ENCODE measurements at places on chromosomes 2 and 18.

- DNase-seq: no peak
These were observed 2.7 kb upstream of the GKN1 start for GRCh38 chr2:68971591-68972231.

DNA sequence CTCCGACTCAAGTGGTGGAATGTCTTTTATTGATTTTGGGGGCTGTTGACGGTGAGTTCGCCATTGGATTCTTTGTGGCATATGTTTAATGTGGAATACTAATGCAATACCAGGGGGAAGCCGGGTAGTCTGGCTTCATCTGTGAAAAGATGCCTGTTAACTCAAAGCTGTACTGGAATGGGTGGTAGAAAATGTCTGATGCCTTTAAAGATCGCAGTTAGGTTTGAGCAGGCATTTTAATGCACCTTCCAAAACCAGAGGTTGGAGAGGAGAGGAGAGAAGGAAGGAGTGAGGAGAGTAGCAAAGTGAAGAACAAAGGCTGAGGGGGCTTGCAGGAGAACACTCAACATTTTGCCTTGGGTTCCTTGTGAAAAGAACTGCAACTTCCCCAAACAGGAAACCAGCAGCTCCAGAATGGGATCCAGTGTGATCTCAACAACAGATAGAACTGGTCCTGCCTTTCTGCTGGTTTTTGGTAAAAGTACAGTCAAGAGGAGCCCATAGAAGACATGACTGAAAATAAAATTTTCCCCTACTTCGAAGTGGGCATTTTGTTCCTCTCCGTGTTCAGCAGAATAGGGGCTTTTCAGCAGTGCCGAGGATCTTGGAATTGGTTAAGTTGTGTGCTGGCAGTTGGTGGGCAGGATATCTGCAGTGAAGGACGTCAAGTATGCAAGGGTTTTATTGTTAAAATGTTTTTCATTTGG is 1.5 kb downstream of the ZNF532 start:
- no peak for DNase-seq

GRCh38 chr18:62085756-62086155 is 101.1 kb downstream of the PIGN start:
- DNase-seq: no peak

GRCh38 chr2:174605687-174606086 is 8.1 kb upstream of the WIPF1 start:
- no peak for DNase-seq

- no peak for DNase-seq
These were observed 68.0 kb downstream of the DAW1 start for GRCh38 chr2:227939271-227940027.

DNA sequence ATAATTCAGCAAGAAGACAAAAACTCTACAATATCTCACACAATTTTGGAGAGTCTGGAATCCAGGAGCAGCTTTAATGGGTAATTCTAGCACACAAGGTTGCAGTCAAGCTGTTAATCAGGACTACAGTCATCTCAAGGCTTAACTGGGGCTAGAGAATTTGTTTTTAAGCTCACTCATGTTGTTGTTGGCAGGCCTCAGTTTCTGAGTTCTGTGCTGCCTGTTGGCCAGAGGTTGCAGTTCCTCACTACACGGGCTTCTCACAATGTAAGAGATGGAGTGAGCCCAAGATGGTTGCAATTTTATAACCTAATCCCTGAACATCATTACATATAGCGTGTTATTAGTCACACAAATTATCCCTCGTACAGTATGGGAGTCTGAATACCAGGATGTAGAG is 50.6 kb upstream of the TMEFF2 start:
- DNase-seq: no peak

DNA sequence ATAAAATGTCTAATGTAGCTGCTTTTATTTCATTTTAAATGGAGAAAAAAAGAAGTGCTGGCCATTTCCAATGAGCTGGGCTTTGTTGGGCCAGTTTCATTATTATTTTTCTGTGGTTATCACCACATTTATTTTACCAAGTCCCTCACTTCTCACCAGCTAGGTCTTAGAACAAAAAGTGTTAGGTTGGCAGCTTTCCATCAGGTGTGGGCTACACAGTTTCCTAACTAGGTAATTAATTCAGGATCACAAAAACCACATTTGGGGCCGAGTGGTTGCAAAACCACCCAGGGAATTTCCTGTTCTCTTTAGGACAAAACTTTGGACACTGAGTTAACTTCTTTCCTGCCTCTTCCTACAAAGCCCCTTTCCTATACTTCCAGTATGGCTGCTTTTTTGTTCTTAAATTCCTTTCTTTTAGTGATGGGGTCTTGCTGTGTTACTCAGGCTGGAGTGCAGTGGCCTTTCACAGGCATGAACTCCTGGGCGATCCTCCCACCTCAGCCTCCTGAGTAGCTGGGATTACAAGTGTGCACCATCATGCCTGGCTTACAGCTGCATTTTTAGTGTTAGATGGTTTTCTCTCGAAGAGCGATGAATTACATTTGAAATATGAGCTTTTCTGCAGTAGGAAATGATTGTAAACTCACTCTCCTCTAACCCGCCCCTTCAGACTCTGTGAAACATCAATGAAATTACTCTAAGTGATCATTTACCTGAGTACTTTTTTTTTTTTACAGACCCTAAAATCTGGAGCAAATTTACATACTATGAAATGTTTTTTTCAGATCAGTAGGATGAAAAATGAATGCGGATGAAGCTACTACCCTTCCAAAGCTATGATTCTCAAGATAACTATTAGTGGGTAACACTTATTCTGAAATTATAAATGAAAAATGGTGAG is 2.6 kb upstream of the ZFP36L2 start:
- DNase-seq: peak; percentile 66

DNA sequence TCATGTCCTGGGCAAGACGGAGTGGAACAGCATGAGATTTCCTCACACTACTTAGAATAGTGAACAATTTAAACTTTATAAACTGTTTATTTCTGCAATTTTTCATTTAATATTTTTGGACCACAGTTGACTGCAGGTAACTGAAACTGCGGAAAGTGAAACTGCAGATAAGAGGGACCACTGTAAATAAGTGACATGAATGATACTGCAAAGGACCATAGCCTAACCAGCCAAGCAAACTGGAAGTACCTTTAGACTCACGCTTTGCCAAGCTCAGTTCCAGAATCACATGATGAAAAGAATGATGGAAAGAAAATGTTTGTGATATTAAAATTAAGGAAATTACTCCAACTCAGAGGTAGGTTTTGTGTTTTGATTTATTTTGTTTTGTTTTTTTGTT is 94.6 kb upstream of the ITGA4 start:
- DNase-seq: no peak

DNA sequence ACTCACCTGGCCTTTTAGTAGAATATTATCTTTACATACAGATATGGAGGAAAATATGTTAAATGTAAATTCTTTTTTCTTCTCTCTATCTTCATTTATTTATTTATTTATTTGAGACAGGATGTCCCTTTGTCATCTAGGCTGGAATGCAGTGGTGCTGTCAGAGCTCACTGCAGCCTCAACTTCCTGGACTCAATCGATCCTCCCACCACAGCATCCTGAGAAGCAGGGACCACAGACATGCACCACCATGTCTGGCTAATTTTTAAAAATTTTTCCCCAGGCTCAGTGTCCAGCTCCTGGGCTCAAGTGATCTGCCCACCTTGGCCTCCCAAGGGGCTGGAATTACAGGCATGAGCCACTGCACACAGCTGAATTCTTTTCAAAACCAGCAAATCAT is 20.3 kb downstream of the KYNU start:
- DNase-seq: no peak

DNA sequence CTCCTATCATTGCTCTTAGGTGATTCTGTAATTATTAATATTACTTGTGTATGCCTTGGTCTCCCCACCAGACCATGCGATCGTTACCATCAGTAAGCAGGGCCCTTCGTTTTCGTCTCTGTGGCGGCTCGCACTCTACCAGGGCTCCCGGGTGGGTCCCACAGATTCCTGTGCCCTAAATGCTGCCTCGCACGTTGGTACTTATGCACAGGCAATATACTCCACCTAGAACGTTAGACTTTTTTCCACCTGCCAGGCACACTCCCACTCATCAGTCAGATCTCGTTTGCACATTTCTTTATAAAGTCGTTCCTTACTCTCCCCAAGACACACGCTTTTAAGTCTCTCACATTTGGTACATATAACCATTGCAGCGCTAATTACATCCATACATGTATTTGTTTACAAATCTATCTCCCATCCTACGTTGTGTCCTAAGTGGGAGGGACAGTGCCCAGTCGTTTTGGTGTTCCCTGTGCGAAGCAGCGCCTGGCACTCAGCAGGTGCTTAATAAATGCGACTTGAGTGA is 901 bp downstream of the FEZ2 start:
- DNase-seq: no peak

GRCh38 chr2:183219888-183220287 is 95.6 kb downstream of the NUP35 start:
- no peak for DNase-seq

- DNase-seq: no peak
These were observed 196.0 kb upstream of the SLC39A10 start for GRCh38 chr2:195461010-195461409.

DNA sequence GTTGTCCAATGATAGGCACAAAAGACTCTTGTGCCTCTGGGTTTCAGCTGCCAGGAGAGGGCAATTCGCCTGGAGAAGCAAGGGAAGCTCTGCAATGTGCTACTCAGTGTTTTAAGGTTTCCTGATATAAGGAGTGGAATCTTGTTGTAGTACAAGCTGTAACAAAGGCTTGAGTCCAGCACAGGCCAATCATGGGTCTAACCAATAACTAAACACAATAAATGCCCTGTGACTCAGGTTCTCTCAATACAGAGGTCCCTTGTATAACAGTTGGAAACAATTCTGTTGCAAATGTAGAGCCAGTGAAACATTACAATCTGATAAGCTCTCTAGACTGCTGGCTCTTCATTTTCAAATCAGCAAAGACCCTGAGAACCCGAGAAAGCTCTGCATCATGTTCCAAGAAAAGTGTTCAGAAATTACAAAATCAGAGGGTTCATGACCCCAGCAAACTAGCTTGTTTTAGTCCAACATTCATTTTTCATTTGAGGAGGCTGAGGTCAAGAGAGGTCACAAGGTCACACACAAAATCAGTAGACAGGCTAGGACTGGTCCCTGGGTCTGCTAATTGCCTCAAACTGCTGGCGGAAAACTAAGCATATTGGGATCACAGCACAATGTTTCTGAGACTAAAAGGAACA is 59.0 kb upstream of the DNMT3A start:
- no peak for DNase-seq

DNA sequence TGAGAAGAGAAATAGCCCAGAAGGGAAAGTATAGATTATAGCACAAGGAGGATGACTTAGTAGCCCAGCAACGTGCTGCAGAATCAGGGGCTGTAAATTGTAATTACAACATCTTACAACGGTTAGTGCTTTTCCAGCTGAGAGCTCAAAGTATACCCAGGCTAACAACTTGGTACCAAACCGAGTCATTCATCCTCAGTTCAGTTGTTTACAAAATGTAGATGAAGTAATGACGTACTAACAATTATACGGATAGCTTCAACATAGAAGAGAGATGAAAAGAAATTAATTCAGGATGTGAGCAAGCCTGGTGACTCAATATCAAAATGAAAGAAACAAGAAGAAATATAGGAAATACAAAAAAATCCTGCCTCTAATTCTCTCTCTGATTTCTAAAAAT is 99.2 kb downstream of the DYNAP start:
- no peak for DNase-seq

- no peak for DNase-seq
These were observed 15.1 kb upstream of the DARS1 start for GRCh38 chr2:136000502-136000901.

DNA sequence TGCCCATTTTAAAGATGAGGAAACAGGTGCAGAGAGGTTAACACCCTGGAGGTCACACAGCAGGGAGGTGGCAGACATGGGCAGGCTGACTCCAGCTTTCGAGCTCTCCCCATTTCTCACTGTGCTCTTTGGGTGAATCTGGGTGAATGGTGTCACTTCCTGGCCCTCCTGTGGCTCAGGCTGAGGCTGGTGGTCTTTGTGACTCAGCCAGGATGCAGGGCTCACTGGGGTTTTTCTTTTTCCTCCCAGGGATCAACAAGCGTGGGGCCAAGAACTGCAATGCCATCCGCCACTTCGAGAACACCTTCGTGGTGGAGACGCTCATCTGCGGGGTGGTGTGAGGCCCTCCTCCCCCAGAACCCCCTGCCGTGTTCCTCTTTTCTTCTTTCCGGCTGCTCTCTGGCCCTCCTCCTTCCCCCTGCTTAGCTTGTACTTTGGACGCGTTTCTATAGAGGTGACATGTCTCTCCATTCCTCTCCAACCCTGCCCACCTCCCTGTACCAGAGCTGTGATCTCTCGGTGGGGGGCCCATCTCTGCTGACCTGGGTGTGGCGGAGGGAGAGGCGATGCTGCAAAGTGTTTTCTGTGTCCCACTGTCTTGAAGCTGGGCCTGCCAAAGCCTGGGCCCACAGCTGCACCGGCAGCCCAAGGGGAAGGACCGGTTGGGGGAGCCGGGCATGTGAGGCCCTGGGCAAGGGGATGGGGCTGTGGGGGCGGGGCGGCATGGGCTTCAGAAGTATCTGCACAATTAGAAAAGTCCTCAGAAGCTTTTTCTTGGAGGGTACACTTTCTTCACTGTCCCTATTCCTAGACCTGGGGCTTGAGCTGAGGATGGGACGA is 13.2 kb downstream of the ITM2C start:
- DNase-seq: peak; percentile 59

- no peak for DNase-seq
These were observed 1.4 kb upstream of the TGOLN2 start for GRCh38 chr2:85329181-85329651.

GRCh38 chr2:233247744-233248143 is 3.7 kb upstream of the ATG16L1 start:
- peak; percentile 81 for DNase-seq

- DNase-seq: no peak
These were observed 3.1 kb upstream of the MATN3 start for GRCh38 chr2:20015482-20016083.

GRCh38 chr2:143399631-143400069 is 270.4 kb downstream of the ARHGAP15 start:
- no peak for DNase-seq

DNA sequence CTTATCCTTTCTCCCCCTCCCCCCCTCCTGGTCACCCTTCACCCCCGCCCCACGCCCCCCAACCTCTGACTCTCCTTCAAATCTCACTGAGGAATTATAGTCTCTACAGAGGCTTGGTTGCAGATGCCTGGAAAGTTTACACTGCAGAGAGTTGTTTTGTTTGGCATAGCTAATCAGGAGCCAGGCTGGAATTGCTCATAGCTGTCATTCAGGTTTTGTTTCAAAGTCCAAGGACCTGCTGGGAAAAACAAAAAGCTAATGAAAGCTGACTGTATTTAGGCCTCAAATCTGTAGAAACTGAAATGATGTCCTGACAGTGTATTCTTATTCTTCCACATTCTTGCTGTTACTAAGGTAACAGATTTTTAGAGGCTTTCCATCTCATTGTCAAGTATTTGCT is 22.6 kb downstream of the GREB1L start:
- no peak for DNase-seq

- DNase-seq: peak; percentile 71
These were observed 26.6 kb upstream of the LANCL1 start for GRCh38 chr2:210503001-210503623.
